Activated T-helper 2 cell treated with anti-CD3 and anti-CD28 coated beads, Interferon-gamma antibody, Interleukin-2, Interleukin-4, amounts not matched to agents 10 μg/mL and 5 μg/mL and 100 μg/mL, durations not matched to agents 14 hours and 24 hours and 36 hours (primary cell): ENCODE measurements at places on chromosomes 7 and 10.
A peak's percentile ranks its signal among the peaks of the same experiment; 100 is the strongest.

GRCh38 chr10:123583639-123584418 lies 82.3 kb upstream of the GPR26 start:
- no peak for DNase-seq

DNA sequence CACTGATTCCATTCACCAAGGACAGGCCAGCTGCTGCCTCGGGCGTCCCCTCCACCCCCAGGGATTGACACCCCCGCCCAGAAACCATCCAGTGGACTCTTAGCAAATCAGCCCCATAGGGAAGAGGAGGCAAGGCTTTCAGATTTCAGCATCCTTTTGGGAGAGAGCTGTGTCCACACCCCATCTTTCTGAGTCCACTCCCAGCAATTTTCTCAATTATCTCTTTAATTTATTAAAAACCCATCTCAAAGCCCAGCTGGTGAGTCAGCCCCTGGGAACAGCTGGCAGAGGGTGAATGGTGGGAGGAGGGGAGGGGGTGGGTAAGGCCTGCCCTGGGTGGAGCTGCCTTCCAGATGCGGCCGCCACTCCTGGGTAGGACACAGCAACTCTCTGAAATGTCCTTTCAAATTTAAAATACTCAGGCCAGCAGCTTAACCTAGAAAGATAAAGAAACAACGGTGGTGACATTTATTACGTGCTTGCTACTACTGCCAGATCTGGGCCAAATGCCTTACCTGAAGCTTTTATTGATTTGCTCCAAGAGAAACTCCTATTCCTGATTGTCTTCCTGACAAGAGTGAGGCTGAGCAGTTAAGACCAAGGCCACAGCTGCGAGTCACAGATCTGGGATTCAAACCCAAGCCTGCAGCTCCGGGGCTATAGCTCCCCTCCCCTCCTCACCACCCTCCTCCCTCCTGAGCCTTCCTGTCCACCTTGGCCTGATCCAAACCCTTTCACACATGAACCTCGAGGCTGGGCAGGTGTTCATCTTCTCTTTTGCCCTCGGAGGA lies 120.4 kb downstream of the RGS10 start:
- no peak for DNase-seq

- peak; percentile 26 for DNase-seq
Observed at GRCh38 chr7:26279405-26279804, 12.3 kb upstream of the SNX10 start.

DNA sequence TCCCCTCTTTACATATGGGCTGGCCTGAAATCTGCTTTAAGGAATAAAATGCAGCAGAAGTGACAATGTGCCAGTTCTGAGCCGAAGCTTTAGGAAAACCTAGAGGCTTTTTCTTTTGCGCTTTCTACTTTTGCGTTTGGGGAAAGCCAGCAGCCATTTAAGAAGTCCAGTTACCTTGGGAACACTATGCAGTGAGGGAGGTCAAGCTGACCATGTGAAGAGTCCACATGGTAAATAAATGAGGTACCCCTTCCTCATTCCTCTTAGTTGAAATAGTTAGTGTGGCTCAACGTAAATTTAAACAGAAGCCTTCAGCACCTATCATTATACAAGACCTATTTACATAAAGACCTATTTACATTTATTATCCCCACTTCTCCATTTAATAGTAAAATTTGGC lies 78.5 kb downstream of the TFPI2 start:
- no peak for DNase-seq

GRCh38 chr10:96688789-96689188 lies 31.5 kb downstream of the PIK3AP1 start:
- DNase-seq, result no peak

DNA sequence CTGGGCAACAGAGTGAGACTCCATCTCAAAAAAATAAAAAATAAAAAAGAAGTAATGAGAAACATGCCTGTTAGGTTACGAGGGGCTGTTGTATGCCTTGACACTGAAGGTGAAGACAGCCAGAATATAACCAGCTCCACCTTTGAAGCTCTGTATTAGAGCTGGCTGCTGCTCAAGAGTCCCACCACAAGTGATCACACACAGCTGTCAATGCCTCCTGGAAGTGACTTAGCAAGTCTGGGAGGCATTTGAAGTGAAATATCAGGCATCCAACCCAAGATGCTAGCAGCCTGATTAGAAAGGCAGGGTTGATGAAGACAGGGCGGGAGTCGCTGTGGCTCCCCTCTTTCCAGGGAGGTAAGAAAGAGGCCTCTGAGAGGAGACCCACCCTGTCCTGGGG lies 34.1 kb upstream of the INPP5F start:
- DNase-seq, result no peak

GRCh38 chr7:47405921-47406800 lies 175.8 kb downstream of the TNS3 start:
- DNase-seq, result no peak
